ENCODE measurements at places on chromosomes 1 and 21. TPM values are rescaled to one million over a fixed set of nuclear protein-coding genes. Genes with fewer than 3 reads are reported as not detected.

Gene LCE2A
- not detected for total RNA-seq

Gene KRTAP21-1
- not detected for total RNA-seq

Gene BCL2L15
- total RNA-seq = 0.33 TPM

Gene RASAL2
- 50.5 TPM for total RNA-seq

Gene OR10Z1
- total RNA-seq = not detected

Gene HIPK1
- 36.3 TPM for total RNA-seq

Gene KANK4
- not detected for total RNA-seq

Gene COL11A1
- under 0.01 TPM for total RNA-seq

Gene TINAGL1
- total RNA-seq = 655 TPM

Gene GLIS1
- not detected for total RNA-seq

Gene NBPF26
- total RNA-seq = 8.8 TPM

Gene SLFNL1
- total RNA-seq = 0.57 TPM

Gene RXFP4
- not detected for total RNA-seq

Gene FAM151A
- not detected for total RNA-seq

Gene CAPN8
- total RNA-seq = not detected

Gene FOXO6
- total RNA-seq = 0.33 TPM
